ENCODE measurements at places on chromosomes 4 and X.

DNA sequence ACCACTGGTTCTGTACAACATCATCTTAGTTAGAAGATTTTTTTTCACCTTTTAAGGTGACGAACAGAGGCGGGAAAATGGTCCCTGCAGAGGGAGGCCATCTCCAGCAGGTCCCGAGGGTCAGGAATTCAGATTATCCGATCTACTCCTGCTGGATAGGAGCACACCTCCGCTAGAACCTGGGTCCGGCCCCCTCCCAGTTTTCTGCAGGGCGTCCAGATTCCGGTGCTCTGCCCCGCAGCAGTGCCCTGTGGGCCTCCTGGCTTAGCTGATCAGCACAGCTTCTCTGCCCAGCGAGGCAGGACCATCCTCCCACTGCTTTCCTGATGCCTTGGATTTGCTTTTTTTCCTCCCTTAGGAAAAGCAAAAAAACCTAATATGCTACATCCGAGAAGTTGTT is 2.3 kb downstream of the TBL1X start:
- no peak for DNase-seq

DNA sequence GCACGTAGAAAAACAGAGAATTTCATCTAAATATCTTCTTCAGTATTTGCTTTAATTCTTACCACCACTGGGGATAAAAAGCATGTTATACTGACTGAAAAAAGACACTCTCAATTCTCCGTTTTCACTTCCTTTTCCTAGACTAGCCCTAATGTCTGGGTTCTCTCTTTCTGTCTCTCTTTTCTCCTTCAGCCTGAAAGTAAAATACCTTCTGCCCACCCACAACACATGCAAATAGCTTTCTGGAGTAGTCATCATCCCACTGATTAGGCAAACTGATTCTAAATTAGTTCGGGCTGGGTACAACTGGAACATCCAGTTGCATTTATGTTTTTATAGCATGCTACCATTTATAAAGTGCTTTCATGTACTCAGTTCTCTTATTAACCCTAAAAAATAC is 142.4 kb upstream of the ANKRD50 start:
- no peak for DNase-seq

- DNase-seq = no peak
Measured at GRCh38 chr4:130722361-130722760, 1626.4 kb downstream of the C4orf33 start.

DNA sequence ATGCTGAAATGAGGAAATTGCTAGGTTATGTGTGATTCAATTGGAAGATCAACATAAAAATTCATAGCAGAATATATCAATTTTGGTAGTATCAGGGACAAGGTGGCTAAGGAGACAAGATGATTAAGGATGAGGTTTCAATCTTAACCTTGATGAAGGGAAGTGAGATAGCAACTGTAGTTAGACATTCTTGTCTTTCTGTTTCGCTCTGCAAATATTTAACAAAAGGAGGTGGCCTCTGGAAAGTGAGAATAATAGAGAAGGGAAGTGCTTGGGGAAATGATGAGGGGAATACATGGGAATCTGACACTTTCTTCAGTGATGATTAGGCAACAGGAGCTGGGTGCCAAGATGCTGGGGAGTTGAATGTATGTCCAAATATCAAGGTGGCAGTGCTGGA is 337.1 kb upstream of the PUDP start:
- no peak for DNase-seq

DNA sequence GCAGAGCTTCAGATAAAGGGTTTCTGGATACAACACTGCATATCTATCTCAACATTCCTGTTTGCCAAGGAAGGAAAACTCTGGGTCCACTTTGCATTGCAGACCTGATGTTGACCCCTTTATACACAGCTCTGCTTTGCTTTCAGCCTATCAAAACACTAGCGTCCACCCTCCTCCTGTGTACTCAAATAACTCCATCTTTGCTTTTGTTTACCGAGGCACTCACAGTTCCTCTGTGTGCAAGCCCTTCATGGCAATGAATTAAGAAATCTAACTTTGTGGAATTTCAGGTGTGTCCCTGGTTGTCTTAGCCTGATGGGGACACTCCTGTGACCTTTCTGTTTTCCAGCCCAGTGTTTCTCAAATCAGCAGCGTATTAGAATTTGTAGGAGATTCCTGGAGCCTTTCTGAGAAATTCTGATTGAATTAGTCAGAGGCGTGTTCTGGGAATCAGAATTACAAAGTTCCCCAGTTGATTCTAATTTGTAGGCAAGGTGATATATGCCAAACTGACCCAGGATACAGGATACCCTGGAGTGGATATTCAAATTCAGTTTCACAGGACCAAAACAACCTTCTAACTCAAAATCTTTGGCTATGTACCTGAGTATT is 68.6 kb downstream of the DTHD1 start:
- peak; percentile 20 for DNase-seq

GRCh38 chr4:39342731-39343130 is 23.4 kb downstream of the RFC1 start:
- no peak for DNase-seq

DNA sequence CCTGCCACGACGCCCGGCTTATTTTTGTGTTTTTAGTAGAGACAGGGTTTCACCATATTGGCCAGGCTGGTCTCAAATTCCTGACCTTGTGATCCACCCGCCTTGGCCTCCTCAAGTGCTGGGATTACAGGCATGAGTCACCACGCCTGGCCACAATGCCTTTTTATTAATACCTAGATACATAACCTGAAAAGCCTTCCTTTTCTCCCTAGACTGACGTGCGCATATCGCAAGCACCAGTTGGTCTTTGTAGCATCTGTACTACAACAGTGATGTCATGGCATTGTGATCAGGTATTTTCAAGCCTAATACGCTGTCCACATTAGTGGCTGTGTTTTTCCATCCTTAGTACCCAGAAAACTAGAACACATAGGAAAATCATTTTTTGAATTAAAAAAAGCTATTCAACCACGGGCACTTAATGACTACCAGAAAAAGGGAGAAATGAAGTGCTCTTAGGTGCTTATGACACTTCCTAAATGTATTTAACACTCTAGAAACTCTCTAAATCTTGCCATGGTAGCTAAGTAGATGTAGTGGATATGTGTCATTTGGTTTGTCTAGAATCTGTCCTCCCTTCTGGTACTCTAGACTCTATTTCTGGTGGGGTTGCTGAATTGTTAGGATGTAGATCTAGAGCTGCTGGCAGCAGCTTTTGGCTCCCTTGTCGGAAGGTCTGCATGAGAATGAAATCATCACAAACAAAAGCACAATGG is 707.8 kb downstream of the STIM2 start:
- DNase-seq = no peak

DNA sequence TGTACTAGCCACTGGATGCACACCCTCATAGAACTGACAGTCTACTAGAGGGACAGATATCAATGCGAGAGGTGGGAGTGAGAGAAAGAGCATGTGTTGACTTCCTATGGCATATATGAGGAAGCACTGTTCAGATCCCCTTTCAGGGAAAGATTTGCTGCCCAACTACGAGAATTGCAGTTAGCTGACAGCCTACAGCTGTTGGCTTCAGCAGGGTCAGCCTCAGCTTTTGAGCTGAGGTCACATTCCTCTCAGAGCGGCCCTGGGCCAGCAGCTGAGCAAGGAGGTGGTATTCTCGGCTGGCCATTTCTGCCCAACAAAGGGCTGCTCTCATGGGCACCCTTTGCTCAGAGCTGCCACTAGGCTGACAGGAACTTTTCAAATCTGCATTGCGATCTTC is 580.2 kb downstream of the MID1IP1 start:
- DNase-seq = no peak

DNA sequence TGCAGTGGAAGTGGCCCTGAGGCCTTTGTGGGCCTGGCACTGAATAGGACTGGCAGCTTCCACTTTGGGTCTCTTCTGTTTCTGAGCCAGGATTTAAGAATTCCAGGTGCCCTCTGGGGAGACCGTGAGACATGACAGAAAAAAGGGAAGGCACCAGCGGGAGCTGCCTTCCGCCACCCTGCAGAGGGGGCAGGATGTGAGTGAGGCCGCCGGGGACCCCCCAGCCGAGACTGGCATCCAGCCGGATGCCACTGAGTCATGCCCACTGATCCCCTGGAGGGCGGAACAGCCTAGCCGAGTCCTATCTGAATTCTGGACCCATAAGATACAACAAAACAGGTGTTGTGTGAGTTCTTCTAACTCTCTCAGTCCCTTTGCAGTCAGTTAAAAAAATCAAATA is 41.3 kb downstream of the C4orf50 start:
- DNase-seq = no peak

DNA sequence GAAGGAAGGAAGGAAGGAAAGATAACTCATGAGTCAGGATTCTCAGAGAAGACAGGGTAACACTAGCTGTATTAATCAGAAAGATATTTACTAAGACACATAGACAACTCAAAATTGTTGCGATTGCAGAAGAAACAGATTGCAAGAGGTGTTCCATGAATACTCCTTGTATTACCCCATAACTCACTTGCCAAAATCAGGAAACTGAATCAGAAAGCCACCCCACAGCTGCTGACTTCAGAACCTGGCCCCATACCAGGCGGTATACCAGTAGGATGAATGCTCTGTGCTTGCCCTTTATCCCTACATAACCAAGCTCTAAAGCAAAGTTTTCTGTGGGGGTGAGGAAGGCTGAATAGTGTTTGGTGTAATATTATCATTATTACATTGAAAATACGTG is 468.5 kb downstream of the IQCM start:
- DNase-seq = peak; percentile 63

- no peak for DNase-seq
Measured at GRCh38 chr4:80307183-80307735, 28.3 kb upstream of the CFAP299 start.

DNA sequence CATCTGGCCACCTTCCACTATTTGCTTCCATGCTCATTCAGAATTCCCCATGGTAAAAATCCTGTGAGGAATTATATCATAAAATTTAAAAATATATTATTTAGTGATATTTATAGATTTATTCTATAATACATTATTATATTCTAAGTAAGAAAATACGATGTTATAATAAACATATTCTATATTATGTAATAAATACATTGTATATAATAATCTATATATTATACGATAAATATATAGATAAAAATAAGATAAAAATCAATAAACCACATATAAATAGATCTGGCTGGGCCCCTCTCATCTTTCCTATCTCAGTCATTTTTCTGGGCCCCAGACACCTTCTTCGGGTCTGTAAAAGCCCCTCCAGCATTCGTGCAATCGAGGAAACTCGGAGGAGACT is 68.5 kb downstream of the DCTD start:
- no peak for DNase-seq

DNA sequence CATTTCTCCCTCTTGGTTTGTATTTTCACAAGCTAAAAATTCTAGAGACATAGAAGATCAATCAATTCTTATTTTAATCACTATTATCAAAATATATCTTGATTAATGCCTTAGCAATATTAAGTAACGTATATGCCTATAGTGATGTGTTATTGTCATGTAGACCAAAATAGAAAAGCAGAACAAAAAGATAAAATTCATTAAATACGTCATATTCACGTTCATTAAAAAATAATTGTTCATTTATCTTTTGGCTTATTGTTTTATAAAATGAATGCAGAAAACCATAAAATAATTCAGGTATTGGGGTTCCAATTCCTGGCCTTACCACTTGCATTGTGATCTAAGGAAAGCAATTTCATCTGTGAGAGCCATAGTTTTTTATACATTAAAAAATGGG is 72.2 kb downstream of the AMELX start:
- no peak for DNase-seq

DNA sequence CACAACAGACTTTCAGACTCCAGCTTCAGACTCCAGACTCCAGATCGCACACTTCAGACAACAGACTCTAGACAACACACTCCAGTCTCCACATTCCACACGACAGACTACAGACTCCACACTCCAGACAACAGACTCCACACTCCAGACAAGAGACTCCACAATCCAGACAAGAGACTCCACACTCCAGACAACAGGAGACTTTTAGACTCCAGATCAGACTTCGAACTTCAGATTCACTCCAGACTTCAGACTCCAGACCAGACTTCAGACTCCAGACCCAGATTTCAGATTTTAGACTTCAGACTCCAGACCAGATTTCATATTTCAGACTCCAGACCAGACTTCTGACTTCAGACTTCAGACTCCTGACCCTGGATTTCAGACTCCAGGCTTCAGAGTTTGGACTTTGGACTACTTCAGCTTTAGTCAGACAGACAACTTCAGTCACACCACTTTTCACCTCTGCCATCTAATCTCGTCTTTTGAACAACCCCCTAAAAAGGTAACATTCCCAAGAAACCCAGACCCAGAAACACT is 29.0 kb upstream of the TLR2 start:
- no peak for DNase-seq

DNA sequence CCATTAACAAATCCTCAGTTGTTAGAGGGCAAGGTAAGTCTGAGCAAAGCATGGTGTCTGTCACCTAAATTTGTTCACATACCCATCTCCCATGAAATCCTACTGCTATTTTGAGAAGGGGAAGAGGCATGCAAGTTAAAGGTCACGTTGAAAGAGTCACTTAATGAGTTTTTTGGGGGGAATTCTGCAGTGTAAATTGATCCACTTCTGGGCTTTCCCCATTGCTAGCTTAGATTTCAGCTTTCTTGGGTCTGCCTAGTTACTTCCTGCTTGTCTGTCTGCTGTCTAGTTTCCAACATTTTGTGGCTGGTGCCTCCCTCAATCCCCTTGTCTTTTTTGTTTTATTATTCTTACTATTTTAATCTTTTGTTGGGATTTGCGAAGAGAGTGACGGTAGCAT is 32.0 kb downstream of the CEP135 start:
- DNase-seq = no peak

DNA sequence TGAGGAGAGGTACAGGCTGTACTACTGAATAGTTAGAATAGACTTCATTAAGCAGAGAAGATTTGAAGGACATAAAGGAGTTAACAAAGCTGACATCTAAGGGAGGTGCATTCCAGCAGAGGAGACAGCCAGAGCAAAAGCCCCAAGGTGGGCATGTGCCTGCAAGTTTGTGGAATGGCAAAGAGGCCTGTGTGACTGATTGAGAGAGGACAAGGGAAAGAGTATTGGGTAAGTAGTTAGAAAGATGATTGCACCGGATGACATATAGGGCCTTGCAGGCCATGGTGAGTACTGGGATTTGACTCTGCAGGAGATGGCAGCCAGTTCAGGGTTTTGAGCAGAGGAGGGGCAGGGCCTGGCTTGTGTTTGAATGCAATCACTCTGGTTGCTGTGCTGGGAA is 55.9 kb downstream of the FMR1NB start:
- no peak for DNase-seq

GRCh38 chr4:172794307-172794703 is 374.3 kb upstream of the GALNT7 start:
- no peak for DNase-seq

- no peak for DNase-seq
Measured at GRCh38 chr4:581753-582361, 5.8 kb upstream of the TMEM271 start.

DNA sequence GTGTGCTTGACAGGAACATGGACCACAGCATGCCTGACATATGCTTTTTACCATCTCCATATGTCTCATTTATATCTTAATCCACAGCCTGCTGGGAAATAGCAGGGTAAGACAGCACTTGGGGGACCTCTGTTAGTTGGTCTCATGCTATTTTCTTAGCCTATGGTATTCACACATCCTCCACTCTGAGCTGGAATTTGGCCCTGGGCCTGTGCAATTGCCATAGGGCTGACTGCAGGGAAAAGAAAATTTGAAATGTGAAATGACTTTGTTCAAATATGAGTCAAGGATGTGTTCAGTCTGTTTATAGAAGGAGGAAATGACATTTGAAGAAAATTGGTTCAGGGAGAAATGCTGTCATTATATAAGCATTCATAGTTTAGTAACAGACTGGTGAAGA is 9.6 kb upstream of the MAP7D3 start:
- peak; percentile 79 for DNase-seq

- DNase-seq = no peak
Measured at GRCh38 chrX:20410540-20410939, 143.8 kb upstream of the RPS6KA3 start.
